CD4-positive, alpha-beta T cell treated with Interleukin-6 for 4 hours (primary cell): ENCODE measurements at places on chromosomes 4 and X.

DNA sequence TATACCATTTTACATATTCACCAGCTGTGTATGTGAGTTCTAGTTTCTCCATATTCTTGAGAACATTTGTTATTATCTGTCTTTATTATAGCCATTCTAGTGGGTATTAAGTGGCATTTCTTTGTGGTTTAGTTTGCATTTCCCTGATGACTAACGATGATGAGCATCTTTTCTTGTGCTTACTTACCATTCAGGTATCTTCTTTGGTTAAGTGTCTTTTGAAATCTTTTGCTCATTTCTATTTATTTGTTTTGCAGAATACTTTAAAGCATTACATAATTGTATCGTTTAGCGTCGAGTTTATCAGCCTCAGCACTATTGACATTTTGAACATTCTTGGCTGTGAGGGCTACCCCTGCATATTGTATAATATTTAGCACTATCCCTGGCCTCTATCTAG is 85.4 kb downstream of the FRMPD4 start:
- DNase-seq, result no peak

- DNase-seq, result no peak
Observed at GRCh38 chrX:15430584-15430983, 46.4 kb upstream of the VEGFD start.

GRCh38 chr4:144176476-144176875 is 36.0 kb upstream of the GYPA start:
- no peak for DNase-seq

DNA sequence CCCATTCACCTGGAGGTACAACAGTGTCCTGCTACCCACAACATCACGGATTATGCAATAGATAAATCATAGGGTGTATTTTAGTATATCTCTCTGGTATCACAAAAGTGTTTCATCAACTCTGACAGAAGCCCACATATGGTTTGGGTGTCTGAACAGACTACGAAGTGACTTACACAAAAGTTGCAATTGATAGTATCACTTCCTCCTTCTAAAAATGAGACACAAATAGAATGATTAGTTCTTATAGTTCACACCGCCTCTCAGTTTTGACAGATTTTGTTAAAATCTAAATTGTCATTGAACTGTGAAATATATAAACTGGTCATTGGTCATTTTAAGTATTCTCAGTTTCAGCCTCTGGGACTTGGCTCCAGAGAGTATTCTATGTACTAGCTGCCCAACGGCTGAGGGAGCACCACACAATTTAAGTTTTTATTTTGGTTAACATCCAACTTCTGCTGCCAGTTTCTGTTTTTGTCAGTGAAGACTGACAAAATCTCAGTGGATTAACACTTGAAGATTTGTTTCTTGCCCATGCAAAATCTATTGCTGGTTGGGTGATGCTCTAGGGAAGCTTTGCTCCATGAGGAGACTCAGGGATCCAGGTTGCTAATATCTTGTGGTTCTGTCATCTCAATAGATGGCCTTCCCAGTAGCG is 113.8 kb upstream of the PUDP start:
- DNase-seq, result no peak

DNA sequence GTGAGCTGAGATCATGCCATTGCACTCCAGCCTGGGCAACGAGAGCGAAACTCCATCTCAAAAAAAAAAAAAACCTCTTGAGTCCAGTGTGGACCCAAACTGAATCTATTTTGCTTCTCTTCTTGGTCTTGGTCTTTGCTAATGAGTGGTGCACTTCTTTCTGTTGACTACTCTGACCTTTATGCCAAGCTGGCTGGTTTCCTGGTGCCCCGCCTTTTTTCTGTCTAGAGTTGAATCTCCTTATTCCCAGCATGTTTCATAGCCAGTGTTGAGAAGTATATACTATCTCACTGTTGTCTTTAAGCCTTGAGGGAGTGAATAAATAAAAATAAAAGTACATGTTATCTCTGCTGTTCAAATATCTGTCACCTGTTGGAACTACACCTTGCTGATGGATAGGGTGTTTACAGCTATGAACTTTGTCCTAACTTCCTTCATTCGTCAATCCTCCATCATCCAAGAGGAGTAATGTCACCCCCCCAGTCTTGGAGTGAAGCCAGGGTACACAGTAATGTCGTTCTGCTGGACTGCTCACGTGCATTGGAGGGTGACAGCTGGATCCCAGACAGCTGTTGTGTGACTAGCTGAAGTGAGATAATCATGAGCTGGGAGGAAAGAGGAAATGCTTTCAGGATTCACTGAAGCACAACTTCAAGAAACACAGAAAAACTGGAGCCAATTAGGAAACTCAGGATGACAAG is 99.3 kb upstream of the PRKG2 start:
- no peak for DNase-seq

DNA sequence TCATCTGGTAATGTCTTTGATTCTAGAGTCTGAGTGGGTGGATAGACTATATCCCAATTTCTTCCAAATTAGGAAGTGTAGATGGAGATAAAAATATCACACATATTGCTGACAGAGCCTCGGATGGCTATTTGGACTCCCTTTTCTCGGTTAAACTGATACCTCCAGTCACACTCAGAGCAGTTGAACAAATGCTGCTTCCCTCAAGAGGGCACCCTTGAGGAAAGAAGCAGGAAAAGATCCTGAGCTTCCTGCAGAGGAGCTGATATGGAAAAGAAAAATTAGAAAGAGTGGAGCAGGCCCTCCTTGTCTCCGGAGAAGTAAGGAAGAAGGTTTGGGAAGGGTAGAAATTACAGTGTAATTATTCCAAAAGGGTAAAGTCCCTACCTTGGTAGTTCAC is 96.2 kb upstream of the CCSER1 start:
- DNase-seq, result no peak

GRCh38 chr4:84238247-84239090 is 260.6 kb downstream of the NKX6-1 start:
- DNase-seq, result no peak

- DNase-seq, result no peak
Observed at GRCh38 chr4:39235021-39235420, 52.7 kb downstream of the WDR19 start.

DNA sequence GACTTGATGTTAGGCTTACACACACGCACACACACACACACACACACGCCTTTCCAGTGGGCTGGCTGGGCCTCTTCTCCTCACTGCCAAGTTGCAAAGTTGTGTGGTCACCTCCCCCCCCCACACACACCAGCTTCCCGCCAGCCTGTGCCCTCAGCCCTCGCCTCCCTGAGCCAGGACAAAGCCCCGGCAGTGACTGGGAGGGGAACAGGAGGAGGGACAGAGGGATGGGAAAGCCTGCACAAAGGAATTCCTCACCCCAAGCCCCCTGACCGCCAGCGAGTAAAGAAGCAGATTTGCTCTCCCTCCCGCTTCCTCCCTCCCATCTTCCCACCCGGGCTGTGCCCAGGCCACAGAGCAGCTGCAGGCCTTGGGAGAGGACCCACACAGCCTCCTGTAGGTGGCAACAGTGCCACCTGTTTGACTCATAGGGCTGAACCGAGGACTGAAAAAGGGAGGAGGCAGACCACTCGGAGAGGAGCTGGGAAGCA is at the start of gene GDPD2:
Gene GDPD2, plus strand, starts transcription at position 464 of the 491 bp plus-strand sequence. CDS start 1,671 bp downstream, outside the sequence.
- no peak for DNase-seq

- no peak for DNase-seq
Observed at GRCh38 chr4:146273204-146273901, 59.0 kb downstream of the REELD1 start.

DNA sequence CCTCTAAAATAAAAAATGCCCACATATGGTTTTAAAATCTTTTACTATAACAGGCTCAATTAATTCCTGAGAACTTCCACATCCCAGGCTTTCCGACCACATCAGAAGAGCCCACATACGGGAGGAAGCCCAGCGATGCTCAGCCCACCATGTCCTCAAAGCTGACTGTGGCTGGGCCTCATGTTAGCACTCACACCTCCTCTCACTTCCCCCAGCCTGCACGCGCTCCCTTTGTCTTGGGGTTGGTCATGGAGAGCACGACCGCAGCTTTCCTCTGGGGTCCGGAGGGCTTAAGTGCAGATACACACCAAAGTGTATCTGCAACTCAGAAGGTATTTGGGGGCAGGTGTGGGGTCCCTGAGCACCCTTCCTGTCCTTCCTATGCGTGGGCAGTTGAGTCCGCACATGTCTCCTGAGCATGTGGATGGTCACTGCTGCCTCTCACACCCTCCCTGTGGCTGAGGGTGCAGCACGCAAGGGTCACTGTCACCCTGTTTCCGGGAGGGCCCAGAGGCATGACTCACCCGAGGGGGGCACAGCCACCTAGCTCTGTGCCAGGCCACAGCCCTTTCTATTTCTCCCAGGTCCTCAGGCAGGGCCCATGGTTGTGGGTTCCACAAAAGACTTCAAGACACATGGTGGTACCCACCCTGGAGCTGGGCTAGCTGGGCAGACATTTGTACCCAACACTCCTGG is 21.2 kb downstream of the WDR1 start:
- DNase-seq, result peak; percentile 41

GRCh38 chr4:6332042-6332668 is 62.5 kb downstream of the WFS1 start:
- DNase-seq, result peak; percentile 12

DNA sequence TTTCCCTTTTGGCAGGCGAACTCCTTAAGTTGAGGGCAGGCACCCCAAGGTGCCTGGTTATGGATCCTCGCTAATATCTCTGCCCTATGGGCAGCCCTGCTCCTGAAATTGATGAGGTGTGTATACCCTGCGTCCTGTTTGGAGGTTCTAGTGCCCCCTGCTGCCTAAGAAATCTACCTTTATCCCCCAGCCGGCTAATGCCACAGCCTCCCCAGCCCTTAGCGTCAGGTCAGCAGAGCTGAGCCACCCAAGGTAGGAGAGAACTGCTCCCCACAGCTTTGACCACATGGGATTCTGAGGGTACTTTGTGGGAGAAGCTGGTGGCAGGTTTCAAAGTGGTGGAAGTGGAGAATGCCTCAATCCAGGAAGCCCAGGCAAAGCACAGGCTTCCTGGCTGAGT is 50.8 kb downstream of the ANAPC4 start:
- no peak for DNase-seq

GRCh38 chrX:18872621-18873020 is 111.3 kb downstream of the PHKA2 start:
- no peak for DNase-seq

GRCh38 chrX:13369256-13370030 is 49.6 kb upstream of the ATXN3L start:
- DNase-seq, result no peak

GRCh38 chr4:188596021-188596420 is 456.8 kb downstream of the TRIML1 start:
- no peak for DNase-seq

- DNase-seq, result no peak
Observed at GRCh38 chrX:79412166-79412565, 45.0 kb upstream of the ITM2A start.

DNA sequence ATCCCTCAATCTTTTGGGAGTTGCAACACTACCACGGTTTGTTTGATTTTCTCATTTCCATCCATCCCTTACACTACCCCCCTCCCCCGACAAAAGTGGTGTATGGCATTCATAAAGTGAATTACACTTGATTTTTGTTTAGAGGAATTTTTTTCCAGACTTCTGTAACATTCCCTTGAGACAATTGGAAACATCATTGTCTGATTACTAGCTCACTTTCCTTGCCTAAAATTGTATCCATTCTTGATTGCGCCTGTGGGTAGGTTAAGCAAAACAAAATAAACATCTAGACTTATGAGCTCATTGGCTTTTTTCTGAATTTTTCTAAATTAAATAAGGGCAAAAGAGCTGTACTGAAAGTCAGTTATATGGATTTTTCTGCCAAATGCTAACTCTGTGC is 3.5 kb downstream of the GPC3 start:
- DNase-seq, result no peak

- DNase-seq, result no peak
Observed at GRCh38 chr4:113821856-113822255, 60.3 kb upstream of the CAMK2D start.

DNA sequence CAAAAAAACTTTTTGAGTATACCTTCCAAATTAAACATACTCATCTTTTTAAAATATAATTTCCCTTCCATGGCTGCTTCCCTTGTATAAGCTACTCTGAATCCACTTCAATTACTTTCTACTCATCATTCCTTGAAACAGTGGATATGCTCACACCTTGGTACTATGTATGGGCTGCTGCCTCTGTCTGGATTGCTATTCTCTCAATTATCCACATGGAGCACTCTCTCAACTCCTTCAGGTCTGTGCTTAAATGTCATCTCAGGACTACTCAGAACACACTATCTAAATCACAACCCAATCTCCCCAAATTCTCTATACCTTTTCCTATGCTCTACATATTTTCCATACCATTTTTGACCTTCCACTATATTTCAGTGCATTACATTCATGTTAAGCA is 898.9 kb upstream of the EPHA5 start:
- no peak for DNase-seq

- DNase-seq, result no peak
Observed at GRCh38 chr4:154399259-154399974, 92.2 kb downstream of the DCHS2 start.

DNA sequence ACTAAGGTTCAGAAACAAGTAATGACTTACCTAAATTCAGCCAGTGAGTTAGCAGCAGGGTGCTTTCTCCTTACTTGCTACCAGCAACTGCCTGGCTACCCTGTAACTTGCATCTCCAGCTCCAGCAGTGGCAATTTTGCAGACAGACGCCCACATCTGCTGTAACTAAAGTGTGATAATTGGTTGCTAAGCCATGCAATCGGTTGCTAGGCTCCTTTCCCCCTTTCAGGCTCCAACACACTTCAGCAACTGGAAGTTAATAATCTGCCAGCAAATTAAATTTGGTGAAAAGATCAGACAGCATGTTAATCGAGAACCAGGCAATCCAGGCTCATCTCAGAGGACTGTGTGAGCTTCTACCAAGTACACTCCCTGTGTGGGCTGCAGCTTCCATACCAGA is 24.2 kb upstream of the ARHGEF9 start:
- no peak for DNase-seq

GRCh38 chr4:45438047-45438446 is 685.8 kb downstream of the GABRG1 start:
- DNase-seq, result no peak

GRCh38 chrX:133497356-133497755 is 82.1 kb upstream of the GPC4 start:
- no peak for DNase-seq

DNA sequence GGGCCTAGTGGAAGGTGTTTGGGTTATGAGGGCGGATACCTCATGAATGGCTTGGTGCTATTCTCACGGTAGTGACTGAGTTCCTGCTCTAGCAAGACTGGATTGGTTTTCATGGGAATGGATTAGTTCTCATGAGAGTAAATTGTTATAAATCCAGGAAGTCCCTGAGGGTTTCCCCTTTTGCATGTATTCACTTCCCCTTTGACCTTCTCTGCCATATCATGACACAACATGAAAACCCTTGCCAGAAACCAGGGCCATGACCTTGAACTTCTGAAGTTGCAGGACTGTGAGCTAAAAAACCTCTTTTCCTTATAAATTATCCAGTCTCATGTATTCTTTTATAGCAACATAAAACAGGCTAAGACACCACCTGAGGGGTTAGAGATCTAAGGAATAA is 529.7 kb upstream of the RPS6KA3 start:
- no peak for DNase-seq

GRCh38 chrX:70527053-70527452 is 82.4 kb downstream of the DLG3 start:
- no peak for DNase-seq

GRCh38 chrX:151871244-151871643 is 41.4 kb upstream of the MAGEA4 start:
- no peak for DNase-seq
